Stimulated activated CD4-positive, alpha-beta T cell treated with anti-CD3 and anti-CD28 coated beads, Interleukin-2, amount 100 ng/mL, for 24 hours (primary cell): ENCODE measurements at places on chromosomes 5 and 9.

- DNase-seq = no peak
These were observed 81.5 kb downstream of the CAAP1 start for GRCh38 chr9:26811106-26811505.

- no peak for DNase-seq
These were observed 114.9 kb downstream of the TRIO start for GRCh38 chr5:14257995-14258403.

GRCh38 chr5:122756264-122756911, 18.5 kb upstream of the SNX2 start:
- DNase-seq = no peak

- no peak for DNase-seq
These were observed 26.1 kb upstream of the IFNK start for GRCh38 chr9:27497883-27498417.

DNA sequence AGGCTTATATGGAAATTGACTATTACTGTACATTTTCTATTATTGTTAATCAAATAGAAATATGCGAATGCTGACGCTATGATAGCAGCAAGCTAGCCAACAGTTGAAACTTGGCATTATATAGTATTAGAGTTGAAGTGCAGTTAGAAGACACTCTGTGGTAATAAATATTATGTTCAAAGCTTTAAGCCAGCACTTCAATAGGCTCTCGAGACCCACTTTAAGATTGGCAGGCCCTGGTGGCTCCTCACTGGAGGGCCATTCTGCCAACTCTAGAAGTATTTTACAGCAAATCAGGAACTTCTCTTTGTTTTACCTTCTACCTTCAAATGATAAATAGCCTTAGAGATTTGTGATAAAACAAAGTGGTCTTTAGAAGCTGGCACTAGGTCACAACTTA, 2029.0 kb upstream of the WWC1 start:
- no peak for DNase-seq
